ENCODE measurements at places on chromosomes 2 and 18.

DNA sequence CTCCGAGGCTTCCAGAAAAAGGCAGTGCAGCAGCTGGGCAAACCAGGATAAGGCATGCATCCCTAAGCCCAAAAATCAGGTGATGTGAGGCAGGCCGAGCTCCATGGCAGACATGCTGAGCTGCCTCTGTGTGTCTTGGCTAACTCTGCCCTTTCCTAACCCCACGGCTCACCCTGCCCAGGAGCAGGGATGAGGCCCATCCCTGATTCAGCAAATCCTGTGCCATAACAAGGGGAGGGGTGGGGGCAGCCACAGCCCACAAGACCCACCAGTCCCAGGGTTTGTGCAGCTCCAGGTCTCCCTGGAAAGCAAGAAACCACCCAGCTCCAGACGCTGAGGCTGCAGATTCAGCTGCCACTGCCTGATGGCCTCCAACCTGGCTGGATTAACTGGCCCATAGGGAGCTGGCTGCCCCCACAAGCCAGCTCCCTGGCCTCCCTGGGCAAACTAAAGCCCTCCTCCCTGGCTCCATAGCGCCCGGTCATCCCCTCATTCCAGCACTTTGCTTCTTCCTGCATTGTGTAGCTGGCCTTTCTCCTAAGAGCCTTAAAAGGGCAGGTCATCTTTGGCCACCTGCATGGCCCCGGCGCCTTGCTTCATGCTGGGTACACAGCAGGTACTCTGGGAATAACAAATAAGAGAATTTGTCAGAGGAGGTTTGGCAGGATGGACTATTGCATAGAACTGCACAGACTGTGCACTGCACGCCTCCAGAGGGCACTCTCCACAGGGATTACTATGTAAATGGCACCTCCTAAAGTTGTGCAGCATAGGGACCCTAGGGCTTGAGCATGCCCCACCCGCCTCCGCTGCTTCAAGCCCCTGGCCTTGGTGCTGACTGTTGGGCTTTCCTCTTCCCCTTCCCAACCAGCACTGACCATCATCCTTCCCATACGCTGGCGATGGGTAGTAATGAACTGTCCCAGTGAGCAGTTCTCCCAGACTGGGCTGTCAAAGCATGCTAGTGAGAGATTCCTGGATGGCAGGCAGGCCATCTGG, 10.7 kb downstream of the STEAP3 start:
- no peak for DNase-seq

GRCh38 chr2:168703926-168704325, 98.5 kb upstream of the NOSTRIN start:
- DNase-seq, result no peak

DNA sequence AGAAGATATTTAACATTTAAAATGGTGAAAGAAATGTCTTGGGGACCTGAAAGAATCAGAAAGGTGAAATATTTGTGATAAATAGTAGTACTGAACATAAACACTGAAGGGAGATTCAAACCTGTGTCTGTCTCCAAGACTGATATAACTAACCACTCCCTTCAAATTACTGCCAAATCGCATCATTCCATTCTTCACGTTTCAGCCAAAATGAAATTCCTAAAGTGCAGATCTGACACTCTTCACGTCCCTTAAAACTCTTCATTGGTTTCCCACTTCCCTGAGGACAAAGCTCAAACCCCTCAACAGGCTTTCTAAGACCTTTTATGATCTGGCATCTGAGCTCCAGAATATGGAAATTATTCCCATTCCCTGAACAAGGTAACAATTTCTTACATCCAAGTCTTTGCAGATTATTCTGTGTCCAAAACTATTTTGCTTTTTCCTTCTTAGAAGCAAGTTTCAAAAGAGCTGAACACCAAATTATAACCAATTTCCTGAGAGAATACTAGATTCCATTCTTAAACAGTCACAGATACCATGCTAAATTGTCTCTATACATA, 18.9 kb downstream of the SLC8A1 start:
- no peak for DNase-seq

DNA sequence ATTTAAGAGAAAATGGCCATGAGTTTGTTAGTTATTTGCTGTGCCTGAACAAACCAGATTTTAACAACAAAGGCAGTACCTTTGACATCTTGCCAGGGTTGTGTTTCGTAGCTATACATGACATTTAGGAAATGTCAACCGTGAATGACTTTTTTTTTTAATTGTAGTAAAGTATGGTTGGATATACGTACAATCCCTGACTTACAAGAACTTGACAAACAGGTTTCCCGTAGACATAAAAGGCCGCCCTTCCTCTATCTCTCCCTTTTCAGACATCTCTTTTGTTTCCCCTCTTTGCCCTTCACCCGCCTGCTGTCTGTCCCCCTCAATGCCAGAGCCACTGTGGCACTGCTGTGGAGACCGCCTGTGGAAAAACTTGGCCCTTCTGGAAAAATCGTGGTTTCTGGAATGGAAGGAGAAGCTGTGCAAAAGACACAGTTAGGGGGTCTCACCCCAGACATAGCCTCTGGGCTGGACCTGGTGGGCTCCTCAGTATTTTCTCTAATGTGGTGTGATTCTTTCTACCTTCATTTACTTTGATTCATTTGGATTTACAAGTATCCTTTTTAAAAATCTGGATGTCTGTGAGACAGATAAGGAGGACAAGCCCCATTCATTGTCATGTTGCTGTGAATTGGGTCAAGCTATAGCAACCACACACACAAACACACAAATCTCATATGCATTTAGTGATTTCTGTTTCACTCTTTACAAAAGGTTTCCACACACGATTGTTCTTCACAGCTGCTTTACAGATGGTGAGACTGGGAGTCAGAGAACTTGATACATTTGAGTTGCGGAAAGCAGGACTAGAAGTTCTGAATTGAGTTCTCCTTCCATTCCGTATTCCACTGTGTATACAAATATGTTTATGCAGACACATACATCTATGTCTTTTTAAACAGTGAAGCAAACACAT, 48.6 kb downstream of the SPATS2L start:
- no peak for DNase-seq

- no peak for DNase-seq
Observed at GRCh38 chr2:100972452-100972851, 29.6 kb upstream of the RPL31 start.

GRCh38 chr18:76233406-76233805, 261.6 kb downstream of the ZNF516 start:
- no peak for DNase-seq

GRCh38 chr2:39871291-39871761, 92.3 kb upstream of the THUMPD2 start:
- peak; percentile 45 for DNase-seq

DNA sequence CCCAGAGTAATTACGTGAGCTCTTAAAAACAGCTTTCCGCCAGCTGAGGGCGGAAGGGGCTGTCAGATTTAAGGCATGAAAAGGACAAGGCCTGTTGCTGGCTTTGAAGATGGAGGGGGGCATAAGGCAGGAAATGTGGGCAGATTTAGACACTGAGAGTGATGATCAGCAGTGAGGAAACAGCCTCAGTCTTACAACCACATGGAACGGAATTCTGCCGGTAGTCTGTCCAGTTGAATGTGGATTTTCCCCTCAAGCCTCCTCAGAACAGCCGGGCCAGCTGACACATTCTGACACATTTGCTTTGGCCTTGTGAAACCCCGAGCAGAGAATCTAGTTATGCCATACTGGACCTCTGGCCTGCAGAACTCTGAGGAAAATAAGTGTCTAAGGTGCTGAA, 16.6 kb downstream of the POLE4 start:
- DNase-seq, result no peak

DNA sequence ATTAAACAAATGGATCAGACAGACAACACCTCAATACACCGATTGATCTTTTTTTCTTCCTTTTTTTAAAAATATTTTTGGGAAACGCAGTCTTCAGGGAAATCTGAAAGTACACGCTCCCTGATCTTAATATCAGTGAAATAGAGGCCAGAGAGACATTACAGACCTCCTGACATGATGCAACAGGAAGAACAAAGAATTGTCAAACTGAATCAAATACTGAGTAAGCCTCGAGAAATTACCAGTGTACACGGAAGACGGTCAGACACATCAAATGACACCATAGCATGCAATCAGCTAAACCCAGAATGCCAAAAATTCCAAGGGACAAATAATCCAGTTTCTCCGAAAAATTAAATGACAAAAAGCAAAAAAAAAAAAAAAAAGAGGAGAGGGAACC, 80.2 kb upstream of the NFU1 start:
- no peak for DNase-seq

- DNase-seq, result no peak
Observed at GRCh38 chr18:36650266-36650665, 178.5 kb downstream of the TPGS2 start.

- no peak for DNase-seq
Observed at GRCh38 chr18:58867281-58867961, 2.7 kb downstream of the ZNF532 start.

DNA sequence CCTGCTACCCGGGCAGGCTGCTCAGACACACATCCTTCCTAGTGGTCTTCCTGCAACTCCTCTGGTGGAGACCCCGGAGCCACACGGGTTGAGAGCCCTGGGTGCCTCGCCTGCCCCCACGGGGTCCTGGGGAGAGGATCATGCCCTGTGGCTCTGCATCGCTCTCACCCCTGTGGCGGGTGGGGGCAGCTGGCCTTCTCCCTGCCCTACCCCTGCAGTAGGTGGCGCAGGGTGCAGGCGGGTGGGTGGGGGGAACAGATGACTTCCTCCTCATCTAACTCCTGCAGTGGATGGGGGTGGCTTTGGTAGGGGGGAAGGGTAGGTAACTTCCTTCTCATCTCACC, 38.5 kb downstream of the TSHZ1 start:
- no peak for DNase-seq

- DNase-seq, result no peak
Observed at GRCh38 chr2:161703863-161704262, 79.6 kb downstream of the SLC4A10 start.

- DNase-seq, result no peak
Observed at GRCh38 chr2:25170888-25171287, 2.5 kb upstream of the POMC start.

- DNase-seq, result no peak
Observed at GRCh38 chr2:145631561-145631960, 1111.6 kb upstream of the ZEB2 start.

GRCh38 chr2:159553727-159554126, 62.6 kb downstream of the BAZ2B start:
- no peak for DNase-seq

DNA sequence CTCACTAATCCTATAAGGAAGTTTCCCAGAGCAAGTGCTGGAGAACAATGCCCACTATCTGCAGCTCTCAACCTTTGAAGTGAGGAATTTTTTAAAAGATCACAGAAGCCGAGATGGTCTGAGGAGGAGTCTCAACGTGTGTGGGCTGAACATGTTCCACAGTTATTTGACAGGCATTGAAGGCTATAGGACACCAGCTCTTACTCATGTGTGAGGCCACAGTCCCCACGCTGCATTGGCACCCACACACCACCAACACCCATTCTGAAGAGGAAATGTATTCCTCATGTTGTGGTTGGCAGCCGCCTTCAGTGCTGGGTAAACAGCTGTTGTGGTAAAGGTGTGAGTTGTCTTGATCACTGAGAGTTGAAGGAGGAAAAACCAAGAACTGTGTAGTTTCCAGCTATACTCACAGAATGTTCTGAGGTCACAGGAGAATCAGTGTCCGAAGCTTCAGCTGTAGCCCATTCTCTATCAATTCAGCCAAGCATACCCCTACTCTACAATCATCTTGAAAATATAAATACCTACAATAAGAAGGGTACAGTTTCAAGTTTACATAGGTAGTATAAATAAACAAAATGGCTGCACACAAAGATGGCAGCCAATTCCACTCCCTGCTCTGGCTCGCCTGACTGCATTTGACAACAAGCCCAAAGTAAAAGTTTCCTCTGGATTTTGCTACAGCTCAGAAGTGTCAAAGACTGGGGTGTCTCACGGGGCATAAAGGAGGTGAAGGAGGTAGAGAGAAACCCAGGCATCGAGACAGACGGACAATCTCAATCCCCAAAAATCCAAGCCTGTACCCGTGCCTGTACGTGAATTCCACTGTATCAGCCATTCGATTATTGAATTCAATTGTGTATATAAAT, 12.1 kb downstream of the CD226 start:
- no peak for DNase-seq

DNA sequence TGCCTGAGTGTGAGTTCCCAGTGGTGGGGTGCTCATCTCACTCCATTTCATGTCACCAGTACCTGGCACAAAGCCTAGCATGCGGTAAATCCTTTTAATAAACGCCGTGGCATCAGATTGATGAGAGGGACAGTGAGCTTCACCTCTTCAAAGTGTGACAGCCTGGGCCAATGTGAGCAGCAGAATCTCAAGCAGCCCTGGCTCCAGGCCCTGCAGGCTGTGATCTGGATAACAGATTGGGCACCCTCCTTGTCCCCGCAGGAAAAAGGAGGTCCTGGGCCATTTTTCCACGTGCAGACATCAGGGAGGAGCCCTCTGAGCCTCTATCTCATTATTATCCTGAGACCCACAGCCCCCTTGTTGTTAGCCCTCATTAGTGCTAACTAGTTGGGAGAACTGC, 34.8 kb downstream of the TET3 start:
- DNase-seq, result no peak

GRCh38 chr2:26557244-26557925, 79.5 kb upstream of the OTOF start:
- no peak for DNase-seq

DNA sequence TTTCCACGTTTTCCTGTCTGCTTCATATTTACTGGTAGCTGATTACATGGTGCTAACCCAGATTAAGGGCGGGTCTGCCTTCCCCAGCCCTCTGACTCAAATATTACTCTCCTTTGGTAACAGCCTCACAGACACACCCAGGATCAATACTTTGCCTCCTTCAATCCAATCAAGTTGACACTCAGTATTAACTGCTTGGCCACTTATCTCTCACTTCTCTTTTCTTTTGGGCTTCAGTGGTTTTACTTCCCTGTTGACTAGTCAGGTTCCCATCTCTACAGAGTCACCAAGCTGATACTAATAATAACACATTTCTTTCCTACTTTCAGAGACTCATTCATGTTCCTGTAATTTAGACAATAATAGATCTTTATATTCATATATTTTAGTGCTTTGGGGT, 302.2 kb upstream of the MAP2 start:
- no peak for DNase-seq

GRCh38 chr2:98795891-98796676, 65.2 kb upstream of the MGAT4A start:
- DNase-seq, result no peak

GRCh38 chr2:62856228-62857040, 150.9 kb downstream of the EHBP1 start:
- no peak for DNase-seq

DNA sequence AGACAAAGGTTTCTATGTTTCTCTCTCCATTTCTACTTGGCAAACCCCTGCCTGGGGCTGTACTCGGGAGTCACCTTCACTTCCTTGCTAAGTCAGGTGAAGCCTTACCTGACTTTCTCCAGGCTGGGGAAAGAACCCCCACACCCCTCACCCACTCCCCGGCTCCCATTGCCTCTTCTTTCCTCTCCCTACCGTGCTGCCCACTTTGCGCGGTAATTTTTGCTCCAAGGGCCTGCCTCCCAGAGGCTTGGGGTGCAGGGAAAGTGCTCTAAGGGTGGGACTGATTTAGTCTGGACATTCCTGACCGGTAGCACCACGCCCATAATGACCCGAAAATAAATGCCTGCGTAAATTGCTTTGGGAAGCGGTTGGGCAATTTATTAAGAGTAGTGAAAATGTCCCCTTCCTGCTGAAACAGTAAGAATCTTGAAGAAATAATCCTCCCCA, 49.1 kb upstream of the ATP6V1B1 start:
- no peak for DNase-seq

Measured in NCI-H187 treated with DMSO at 0.1 percent for 48 hours (cell line).